ENCODE measurements at places on chromosomes 16 and 17.
A peak's percentile ranks its signal among the peaks of the same experiment; 100 is the strongest.

DNA sequence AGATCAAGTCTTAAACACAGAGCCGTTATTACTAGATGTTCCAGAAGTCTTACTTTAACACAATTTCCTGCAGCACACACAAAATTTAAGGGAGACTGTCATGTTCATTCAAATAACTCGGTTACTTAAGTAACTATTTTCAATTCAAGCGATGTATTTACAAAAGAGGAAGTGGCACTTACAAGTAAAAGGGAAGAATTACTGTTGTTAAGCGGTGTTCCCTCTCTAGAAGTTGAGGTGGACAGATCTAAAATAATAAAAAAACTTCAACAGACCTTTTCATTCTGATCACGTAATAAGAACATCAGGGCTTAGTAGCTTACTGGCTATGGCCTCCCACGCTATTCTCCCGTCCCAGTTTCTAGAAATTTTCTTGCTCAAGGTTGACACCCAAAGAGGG lies 26.2 kb upstream of the TXNDC11 start:
- no peak for DNase-seq

DNA sequence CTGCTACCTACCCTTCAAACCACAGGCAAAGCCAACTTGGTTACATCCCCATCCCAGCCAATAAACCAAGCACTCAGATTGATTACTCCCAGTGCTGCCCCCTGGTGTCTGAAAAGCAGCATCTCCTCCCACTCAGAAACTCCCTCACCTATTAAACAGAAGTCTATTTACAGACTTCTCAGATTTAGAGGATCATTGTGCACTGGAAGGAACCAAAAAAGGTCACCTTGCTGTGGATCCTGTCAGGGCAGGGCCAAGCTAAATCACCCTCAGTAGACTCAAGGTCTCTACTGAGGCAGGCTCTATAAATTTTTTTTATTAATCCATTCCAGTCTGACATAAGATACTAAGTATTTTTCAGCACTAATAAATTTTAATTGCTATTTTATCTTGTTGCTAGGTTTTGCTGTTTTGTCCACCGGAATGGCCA lies 17.6 kb downstream of the HIGD1B start:
- peak; percentile 76 for DNase-seq

GRCh38 chr17:39600288-39600996 lies 7.3 kb downstream of the NEUROD2 start:
- DNase-seq = no peak

- DNase-seq = no peak
Measured at GRCh38 chr16:66588981-66589713, 9.9 kb downstream of the CMTM2 start.

DNA sequence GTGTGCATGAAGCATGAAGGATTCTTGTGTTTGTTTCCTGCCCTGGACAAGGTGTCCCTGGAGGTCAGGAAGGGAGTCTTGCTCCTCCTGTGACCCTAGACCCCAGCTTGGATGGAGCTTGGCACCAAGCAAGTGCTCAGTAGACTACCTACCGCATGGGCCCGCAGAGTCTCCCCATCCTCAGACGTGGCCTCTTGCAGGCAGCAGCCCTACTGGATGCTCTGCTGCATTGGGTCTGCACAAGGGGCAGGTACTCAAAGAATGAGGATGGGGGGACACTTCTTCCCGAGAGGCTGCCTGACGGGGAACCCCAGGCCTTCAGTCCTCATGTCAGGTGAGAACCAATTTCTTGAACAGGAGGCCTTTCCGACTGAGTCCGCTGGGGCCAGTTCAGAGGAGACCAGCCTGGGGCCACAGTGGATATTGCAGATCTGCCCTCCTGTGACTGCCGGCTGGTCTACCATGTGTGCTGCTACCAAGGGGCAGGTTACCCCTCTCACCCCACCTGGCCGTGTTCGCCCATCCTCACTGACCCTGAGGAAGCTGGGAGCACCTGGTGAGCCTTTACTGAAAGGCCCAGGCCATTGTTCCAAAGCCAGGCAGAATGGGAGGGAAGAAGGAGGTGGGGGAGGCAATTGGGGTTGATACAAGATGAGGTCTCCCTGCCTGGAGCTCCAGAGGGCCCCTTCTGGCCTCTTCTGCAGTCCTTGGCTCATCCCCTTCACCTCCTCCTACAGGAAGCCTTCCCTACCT lies 206.3 kb downstream of the RAB11FIP4 start:
- no peak for DNase-seq
